CD4-positive, alpha-beta T cell (primary cell): ENCODE measurements at places on chromosomes 1 and 21. TPM values are rescaled to one million over a fixed set of nuclear protein-coding genes. Genes with fewer than 3 reads are reported as not detected.

Gene NCSTN
- total RNA-seq: 54.9 TPM

DNA sequence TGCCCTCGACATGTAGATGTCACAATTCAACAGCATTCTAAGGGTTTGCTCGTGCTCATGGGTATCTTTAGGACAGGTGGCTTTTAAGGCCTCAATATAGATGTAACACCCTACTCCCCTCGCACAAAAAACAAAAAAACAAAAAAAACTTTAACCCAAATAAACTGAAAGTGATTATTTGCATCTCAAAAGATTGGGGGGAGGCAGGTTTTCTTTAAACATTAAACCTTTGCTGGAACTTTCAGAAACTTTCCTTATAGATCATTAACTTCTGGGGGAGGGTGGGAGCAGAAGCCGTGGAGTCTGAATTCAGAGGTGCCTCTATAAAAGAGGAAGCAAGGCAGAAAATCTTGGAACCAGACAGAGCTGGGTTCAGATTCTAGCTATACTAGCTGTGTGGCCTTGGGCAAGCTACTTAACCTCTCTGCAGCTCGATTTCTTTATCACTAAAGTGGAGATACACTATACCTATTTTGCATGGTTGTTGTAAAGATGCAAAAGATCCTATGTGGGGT is 3.2 kb upstream of the KIAA1614 start:
- peaks cover 27% of the 10 kb centered on the region for H3K27me3 ChIP-seq
- no peak for DNase-seq
- H3K4me1 ChIP-seq: peaks cover 5% of the 10 kb centered on the region
- H3K4me3 ChIP-seq: no peak overlapping the region
- no peak overlapping the region for H3K27ac ChIP-seq

DNA sequence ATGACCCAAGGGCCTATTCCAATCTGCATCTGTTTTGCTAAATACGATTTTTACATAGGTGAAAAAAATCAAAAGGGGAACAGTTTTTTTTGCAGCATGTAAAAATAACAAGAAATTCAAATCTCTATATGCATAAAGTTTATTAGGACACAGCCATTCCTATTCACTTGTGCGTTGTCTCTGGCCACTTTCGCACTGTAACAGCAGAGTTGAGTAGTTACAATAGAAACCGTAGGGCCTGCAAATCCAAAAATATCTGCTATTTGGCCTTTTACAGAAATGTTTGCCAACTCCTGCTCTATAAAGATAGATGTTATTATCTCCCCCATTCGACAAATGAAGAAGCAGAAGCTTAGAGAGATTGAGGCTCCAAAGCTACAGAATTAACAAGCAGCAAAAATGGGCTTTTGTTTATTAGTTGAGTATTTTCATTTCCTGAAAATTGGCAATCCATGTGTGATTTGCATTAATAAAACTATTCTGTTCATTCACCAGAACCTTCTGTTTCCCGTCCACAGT is 5.5 kb downstream of the DYNLT5 start:
- peaks cover 9% of the 10 kb centered on the region for H3K27me3 ChIP-seq
- no peak overlapping the region for H3K27ac ChIP-seq
- no peaks in the 10 kb centered on the region for H3K36me3 ChIP-seq

Gene GLIS1
- total RNA-seq: not detected

GRCh38 chr1:99657213-99658030 is 11.5 kb downstream of the PALMD start:
- no peaks in the 10 kb centered on the region for H3K36me3 ChIP-seq
- H3K4me3 ChIP-seq: no peak overlapping the region
- H3K4me1 ChIP-seq: no peaks in the 10 kb centered on the region
- no peaks in the 10 kb centered on the region for H3K27me3 ChIP-seq
- DNase-seq: no peak

GRCh38 chr1:116164604-116165368 is 53.6 kb downstream of the MAB21L3 start:
- no peak overlapping the region for H3K4me3 ChIP-seq
- peaks cover 20% of the 10 kb centered on the region for H3K4me1 ChIP-seq
- no peaks in the 10 kb centered on the region for H3K27me3 ChIP-seq
- DNase-seq: no peak
- H3K36me3 ChIP-seq: no peaks in the 10 kb centered on the region
